ENCODE measurements at places on chromosomes 12 and 14. TPM values are rescaled to one million over a fixed set of nuclear protein-coding genes. Genes with fewer than 3 reads are reported as not detected.

SLC6A15 gene
- total RNA-seq: 0.24 TPM

ADAMTS20 gene
- total RNA-seq: not detected

OR6C2 gene
- not detected for total RNA-seq

ADCY6 gene
- 31.6 TPM for total RNA-seq

SUPT16H gene
- total RNA-seq: 47.9 TPM

CLEC2A gene
- not detected for total RNA-seq

REP15 gene
- total RNA-seq: 1.5 TPM

PRKAG1 gene
- total RNA-seq: 57.3 TPM

TAS2R42 gene
- total RNA-seq: not detected

DTX3 gene
- 35.6 TPM for total RNA-seq

PRR4 gene
- total RNA-seq: 4.3 TPM

Data from posterior vena cava (tissue), 2 donors.